Astrocyte of the cerebellum (primary cell): ENCODE measurements at places on chromosomes 11 and 22.
A peak's percentile ranks its signal among the peaks of the same experiment; 100 is the strongest.

DNA sequence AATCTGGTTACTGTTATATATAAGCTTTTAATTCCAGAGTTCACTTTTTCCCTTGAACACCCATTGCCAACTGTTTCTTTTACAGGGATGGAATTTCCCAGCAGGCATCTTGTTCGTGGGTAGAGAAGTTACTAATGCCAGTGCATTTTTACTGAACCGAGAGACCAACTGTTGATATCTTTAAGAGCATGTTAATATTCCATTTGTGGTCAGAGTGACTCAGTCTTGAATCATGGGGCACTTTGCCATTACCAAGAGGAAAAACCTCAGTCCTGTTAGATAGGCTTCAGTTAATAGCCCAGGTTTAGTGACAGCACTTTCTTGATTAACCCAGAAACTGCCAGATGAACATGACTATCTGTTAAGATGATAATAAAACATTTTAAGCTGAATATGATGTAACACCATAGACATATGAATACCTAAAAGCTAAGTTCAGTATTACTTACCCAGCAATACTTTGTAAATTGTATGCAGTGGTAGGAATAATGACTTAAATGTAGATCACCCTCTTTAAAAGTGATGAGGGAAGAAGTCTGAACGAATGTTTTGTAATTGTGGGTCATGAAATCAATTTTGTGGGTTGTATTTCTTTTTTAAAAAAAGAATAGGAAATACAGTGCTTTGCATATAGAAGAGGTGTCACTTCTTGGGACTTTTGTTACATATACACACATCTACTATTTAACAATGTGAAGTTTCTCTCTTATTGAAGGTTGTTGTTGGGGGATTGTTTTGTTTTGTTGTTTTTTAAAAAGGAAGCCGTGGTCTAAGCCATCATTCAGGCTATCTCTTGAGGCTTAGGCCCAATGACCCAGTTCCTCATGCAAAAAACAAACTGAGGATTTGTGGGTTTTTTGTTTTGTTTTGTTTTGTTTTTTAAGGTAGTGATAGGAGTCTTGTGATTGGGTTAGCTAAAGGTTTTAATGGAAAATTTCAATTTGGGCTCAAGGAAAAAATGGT lies 79.2 kb upstream of the GRIK4 start:
- peak; percentile 100 for DNase-seq

DNA sequence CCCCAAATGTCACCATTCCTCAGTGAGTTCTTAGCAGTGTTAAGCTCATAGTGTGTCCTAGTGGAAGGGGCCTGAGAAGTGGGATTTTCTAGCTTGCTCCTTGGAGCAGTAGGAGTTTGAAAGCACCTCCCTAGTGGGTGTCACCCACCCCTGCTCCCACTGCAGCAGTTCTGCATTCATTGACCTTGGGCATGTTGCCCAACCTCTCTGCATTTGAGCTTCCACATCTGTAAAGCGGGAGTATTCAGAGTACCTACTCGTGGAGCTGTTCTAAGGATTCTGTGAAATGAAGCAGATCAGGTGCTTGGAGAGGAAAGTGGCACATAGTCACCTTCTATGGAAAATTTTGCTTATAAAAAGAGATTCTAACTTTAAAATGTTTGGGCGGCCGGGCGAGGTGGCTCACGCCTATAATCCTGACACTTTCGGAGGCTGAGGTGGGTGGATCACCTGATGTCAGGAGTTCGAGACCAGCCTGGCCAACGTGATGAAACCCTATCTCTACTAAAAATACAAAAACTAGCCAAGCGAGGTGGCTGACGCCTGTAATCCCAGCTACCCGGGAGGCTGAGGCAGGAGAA lies 16.9 kb downstream of the LMO2 start:
- no peak for DNase-seq

DNA sequence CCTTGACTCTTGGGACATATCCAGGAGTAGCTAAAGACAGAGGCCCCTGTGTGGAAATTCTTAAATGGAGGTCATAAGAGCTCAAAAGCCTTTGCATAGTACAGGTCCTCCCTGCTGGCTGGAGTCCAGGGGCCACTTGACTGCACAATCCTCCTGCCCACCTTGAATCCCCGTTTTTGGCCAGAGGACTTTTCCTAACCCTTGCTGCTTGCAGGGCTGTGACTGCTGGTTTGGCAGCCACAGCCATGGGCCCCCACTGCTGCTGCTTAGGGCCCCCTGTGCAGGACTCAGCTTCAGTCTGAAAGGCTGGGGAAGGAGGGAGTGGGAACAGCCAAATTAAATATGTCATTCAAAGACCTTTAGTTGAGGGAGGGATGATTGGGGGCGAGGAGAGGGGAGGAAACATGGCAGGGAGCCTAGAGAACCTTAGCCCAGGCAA lies 33.4 kb downstream of the ARHGAP1 start:
- DNase-seq = no peak

- DNase-seq = no peak
Observed at GRCh38 chr11:3796346-3796745, 1.0 kb downstream of the NUP98 start.

- peak; percentile 53 for DNase-seq
Observed at GRCh38 chr11:2912498-2912897, 16.7 kb downstream of the PHLDA2 start.

DNA sequence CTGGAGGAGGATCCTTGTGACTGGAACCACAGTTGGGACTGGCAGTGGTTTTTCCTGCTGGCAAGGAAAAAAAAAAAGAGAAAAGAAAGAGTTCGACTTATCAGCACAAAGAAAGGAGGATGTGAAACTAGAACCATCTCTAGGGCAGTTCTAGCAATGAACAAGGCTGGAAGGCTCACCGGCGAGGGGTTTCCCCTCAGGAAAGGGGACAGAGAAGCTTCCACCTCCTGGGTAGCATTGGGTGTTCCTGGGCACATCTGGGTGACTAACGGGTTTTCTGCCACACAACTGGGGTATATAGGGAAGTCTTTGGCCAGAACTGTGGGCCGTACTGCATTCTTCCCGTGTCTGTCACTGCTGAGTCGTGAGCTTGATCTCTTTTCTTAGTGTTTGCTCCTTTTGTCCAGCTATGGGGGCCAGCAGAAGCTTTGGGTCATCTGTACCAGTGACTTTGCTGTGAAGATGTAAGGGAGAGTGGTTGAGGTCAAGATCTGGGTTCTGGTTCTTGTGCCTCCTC lies 109.4 kb upstream of the OR4B1 start:
- DNase-seq = no peak

GRCh38 chr11:63821411-63821810 lies 8.2 kb downstream of the SPINDOC start:
- no peak for DNase-seq

DNA sequence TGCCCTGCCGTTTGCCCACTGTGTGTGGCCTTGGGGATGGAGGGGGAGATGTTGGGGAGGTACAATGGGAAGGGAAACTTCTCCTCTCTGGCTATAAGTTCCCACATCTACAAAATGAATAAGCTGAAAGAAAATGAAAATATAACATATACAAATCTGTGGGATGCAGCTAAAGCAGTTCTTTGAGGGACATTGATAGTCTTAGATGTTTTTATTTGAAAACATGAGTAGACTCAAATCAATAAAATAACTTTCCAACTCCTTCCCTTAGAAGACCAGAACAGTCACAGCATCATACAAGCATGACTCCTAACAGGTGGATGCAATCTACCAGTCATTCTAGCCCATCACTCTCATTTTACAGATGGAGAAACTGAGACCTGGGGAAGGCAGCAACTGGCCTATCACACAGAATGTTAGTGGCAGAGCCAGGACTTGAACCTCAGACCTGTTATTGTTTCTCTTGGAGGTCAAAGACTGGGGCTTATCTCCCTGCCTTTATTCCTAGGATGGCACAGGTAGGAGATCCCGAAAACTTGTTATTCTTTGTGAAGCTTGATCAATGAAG lies 25.2 kb upstream of the CCDC86 start:
- no peak for DNase-seq

- no peak for DNase-seq
Observed at GRCh38 chr11:61833471-61833870, 5.4 kb downstream of the FADS2 start.

- DNase-seq = no peak
Observed at GRCh38 chr11:107928767-107929507, 689 bp downstream of the RAB39A start.

- no peak for DNase-seq
Observed at GRCh38 chr11:71472357-71472885, 19.4 kb downstream of the NADSYN1 start.

DNA sequence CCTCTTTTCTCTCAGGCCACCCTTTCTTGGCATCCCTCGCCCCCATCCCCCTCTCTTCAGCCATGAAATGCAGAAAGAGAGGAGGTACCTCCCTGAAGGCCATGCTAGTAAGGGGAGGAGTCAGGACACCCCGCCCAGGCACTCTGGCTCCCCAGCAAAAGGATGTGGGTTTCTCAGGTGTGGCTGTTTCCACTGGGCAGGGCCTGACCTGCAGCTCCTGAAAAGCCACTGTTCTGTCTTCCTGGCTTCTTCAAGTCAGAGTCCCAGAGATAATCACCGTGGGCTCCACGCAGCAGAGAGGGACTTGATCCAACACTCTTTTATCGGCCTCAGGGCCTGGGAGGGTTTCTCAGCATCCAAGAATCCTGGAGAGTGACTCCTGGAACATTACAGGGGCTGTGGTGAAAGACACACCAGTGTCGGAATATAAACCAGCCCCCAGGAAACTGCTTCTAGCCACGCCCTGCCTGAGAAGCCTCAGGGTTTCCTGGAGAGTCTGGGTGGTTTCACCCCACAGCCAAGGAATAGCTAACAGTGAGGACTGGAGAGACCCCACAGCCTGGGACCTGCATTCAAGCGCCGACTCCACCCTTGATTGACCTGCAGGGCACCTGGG lies 45.7 kb upstream of the TSPAN18 start:
- DNase-seq = no peak

DNA sequence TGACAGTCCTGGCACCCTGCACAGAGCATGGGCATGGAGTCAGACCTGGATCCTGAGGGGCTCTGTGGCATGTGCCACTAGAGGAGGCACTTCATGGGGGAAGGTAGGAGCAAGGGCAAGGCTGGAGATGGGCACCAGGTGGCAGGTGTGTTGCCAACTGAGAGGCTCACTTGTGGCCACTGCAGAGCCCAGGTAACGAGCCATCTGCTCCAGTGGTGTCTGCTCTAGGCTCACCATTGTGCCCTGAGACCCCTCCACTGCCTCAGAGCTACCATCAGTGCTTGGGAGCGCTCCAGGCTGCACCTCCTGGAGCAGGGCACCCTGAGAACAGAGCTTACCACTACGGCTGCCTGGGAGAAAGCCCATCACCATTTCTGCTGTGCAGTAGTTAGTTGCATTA lies 1.3 kb upstream of the ZDHHC8 start:
- DNase-seq = no peak

GRCh38 chr11:112566124-112566523 lies 305.5 kb upstream of the PLET1 start:
- no peak for DNase-seq

DNA sequence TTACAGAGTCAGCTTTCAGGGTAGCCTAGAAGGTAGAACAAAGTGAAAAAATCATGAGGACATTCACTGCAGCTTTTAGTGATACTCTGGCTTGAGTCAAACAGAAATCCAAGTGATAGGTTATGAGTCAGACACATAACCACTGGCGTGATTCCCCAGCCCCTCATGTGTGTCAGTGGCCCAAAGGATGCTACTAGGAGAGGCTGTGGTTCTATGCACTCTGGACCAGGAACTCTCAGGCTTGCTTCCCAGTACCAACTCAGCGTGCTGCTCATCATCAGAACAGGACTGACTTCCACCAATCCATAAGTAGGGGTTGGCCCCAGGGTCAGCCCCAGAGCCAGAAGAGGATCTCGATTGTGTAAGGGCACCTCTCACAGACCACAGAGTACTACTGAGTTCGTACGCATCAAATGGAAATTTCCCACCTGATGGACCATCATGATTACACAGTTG lies 116.8 kb downstream of the MED15 start:
- no peak for DNase-seq

DNA sequence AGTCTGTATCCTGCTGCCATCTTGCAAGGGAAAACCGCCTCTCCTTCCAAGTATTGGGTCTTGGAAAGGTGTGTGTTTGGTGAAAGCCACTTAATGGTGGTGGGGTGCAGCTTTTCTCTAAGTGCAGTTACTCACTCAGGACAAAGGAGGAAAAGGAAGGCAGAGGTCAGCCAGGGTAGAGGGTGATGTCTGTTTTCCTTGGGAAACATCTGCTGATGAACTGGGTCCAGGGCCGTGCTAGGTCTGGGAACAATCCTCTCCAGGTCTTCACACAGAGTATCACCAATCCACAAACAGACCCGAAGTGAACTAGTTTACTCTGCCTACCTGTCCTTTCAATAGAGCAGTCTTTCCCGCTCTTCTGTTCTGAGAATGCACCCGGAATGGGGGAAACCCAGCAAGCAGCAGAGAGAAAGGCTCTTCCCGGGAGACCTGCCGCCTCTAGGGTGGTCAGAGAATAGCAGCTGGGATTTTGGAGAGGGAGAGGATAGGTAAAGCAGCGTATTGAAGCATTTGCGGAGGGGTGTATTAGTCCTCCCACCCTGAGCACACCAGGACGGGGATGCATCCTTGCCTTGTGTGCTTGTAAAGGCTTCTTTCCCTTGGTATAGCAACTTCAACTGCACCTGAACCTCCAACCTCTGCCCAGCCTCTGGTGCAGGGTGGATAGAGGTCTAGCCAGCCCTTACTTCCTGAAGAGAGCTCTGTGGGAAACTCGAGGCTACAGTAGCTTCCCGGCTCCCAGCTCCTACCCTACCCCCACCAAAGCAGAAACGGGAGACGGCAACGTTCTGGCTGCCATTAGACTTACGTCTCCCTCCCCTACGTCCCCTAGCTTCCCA lies 20.7 kb downstream of the LHFPL7 start:
- no peak for DNase-seq

GRCh38 chr11:110179064-110179463 lies 85.9 kb downstream of the ZC3H12C start:
- no peak for DNase-seq

DNA sequence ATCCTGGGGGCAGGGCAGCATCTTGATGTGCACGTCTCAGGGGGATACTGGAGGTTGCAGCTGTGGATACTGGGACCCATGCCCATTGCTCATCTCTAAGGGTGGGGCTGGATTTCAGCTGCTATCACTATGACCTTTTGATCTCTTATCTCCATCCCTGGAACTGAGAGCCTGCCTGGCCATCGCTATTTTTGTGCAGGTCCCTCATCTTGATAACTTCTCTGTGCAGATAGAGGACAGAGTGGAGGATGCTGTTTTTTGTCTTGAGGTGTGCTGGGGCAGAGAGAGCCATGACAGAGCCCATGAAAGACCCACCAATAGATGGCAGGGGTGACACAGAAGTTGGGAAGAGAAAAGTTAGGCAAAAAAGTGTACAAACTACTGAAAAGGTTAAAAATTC lies 5.1 kb upstream of the INSC start:
- DNase-seq = no peak
